HEK293T (cell line): ENCODE measurements at places on chromosomes 2 and 18.
A peak's percentile ranks its signal among the peaks of the same experiment; 100 is the strongest.

GRCh38 chr2:37771600-37772088 is 100.2 kb upstream of the CDC42EP3 start:
- DNase-seq, result no peak

DNA sequence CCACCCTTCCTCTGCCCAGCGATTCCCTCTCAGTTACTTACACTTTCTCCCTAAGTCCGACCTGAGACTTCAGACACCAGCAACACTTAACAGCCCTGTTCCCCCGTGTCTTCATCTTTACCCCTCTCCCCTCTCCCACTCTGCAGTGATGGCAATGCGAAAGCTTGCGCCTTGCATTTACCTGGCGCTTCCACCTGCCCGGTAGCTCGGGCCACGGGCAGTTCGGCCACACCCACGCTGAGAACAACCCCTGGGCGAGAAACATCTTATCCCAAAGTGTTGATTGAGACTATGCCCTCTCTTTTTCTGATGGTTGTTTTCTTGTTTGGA is 558 bp downstream of the DNAJC10 start:
- DNase-seq, result no peak

GRCh38 chr2:216516730-216517350 is 18.2 kb downstream of the RPL37A start:
- DNase-seq, result peak; percentile 48

DNA sequence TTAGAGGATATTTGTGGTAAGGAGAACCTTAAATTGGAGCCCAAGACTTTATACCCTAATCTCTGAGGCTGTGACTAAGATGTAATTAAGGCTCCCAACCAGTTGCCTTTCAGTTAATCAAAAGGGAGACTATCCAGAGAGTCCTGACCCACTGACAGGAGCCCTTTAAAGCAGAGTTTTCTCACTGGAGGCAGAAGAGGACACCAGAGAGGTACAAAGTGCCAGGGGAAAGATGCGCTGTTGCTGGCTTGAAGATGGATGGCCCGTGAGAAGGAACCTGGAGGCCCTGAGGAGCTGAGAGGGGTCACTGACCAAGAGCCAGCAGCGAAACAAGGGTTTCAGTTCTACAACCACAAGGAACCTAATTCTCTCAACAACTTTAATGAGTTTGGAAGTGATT is 137.3 kb downstream of the TMEM131 start:
- DNase-seq, result peak; percentile 9

DNA sequence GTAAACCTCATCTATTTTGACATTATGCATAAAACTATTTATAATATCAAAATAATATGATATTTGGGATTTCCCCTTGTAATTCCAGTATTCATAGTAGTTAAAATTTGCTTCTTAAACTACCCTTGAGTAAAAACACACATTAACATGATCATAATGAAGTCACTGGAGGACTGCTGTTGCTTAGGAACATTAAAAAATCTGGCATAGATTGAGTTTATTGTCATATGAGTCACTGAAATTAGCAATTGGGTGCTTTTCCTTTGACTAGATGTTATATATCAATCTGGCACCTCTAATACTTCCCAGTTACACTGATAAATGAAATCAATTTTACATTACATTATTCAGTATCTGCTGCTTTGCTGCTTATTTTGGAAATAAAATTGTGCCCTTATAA is 57.0 kb upstream of the ZC3H15 start:
- no peak for DNase-seq

GRCh38 chr18:74951165-74951760 is 257.7 kb downstream of the PTGR3 start:
- DNase-seq, result no peak

DNA sequence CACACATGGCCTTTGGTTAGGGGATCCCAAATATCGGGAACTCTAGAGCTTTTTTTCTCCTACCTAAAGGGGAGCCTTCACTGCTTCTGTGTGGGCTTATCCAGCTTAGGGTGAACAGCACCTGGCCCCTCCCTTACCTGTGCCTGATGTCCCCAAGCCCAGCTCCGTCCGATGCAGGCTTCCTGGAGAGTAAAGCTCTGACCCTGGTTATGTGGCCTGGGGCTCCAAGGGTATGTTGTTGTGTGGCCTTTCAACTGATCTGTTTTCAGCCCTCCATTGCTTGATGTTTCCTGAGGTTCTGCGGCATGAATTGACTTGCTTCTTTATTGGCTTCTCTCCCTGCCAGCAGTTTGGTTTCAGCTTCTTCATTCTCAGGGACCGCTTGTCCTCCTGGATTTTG is 66.0 kb downstream of the RAB31 start:
- no peak for DNase-seq

GRCh38 chr2:206915121-206915520 is 24.2 kb upstream of the CPO start:
- DNase-seq, result no peak

GRCh38 chr2:194105358-194105757 is 1551.7 kb upstream of the SLC39A10 start:
- no peak for DNase-seq

DNA sequence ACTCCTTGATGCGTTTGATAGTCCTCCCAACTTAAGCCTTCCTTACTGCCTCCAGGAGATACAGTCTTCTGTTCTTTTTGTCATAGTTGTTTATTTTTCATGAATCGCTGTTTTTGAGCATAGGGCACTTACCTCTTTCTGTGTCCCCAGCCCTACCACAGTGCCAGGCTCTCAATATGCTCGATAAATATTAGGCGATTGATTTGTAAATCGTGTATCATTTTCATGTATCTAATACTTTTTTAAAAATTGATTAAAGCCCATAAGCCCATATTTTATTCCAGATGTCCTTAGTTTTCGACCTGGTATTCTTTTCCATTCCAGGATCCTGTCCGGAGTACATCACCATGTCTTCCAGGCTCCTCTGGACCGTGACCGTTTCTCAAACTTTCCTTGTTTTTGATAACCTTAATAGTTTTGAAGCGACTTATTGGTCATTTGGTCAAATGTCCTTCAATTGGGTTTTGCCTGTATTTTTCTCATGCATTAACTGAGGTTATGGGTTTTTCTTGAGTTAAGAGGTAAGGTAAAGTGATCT is 444 bp upstream of the MMADHC start:
- DNase-seq, result peak; percentile 16

- no peak for DNase-seq
Observed at GRCh38 chr2:9950521-9951271, 797 bp upstream of the GRHL1 start.

DNA sequence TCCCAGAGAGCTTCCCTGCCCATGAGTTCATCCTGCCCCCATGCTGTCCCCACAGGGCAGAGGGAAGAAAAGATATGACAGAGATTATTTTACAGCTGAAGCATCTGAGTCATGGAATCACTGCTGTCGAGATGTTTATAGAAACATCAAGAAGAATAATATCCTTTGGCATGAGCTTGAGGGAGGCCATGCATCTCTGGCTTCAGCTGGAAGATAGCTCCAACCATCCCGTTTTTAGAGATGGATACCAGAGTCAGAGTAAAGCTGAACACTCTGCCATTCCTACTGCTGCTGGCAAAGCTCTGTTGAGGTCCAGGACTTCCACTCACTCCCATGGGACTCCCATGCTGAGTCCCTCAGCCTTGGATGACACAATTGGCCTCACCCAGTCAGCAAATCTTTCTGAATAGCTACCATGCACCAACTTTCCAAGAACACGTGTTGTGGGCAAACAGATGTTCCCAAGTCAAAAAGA is 167.8 kb downstream of the TTC32 start:
- no peak for DNase-seq

GRCh38 chr2:102138331-102138730 is 4.2 kb upstream of the IL1R1 start:
- no peak for DNase-seq

- DNase-seq, result no peak
Observed at GRCh38 chr2:217845301-217845700, 157.5 kb downstream of the TNS1 start.

DNA sequence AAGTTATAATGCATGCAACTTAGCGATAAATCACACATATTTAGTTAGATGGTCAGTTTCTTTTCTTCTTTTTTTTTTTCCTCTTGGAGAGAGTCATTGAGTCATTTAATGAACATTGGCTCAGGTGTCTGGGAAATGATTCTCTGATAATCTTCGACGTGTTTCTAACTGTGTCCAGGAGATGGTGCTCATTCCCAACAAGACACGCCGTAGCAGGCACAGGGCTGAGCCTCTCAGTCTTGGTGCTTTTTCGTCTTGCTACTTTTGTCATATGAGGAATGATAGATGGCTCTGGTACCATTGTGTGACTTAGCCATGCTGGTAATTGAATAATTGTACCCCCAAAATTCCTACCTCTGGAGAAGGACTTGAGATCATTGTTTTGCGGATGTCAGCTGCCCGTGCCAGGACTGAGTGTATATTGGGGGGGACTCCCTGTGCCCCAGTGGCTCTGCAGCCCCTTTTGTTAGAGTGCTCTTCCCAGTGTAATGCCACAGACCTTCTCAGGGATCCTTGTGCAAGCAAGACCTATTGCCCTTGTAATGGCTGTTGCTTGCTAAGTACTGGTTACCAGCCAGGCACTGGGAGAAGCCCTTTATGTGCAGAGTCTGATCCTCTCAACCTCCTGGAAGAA is 107.6 kb upstream of the CYRIA start:
- peak; percentile 64 for DNase-seq

GRCh38 chr2:216281316-216281715 is 91.0 kb downstream of the MARCHF4 start:
- DNase-seq, result no peak

DNA sequence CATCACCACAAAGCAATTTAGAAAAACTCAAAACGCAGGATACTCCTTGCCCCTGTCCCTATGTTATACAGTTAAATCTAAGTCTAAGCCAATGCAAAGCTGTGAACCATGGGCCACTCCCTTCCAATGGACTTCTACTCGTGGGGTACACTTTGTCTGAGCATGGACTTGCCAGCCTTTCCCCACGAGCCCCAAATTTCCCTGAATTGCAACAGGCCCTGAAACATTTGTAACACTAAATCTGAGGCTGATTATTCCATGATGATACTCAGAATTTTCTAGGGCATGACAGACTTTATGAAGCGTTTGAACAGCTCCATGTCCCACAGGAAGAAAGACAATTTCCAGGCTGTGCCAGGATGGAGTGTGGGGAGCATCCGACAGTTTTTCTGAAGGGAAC is 189.6 kb downstream of the TXNL1 start:
- no peak for DNase-seq

- DNase-seq, result no peak
Observed at GRCh38 chr18:51654488-51655326, 457.2 kb upstream of the MEX3C start.

DNA sequence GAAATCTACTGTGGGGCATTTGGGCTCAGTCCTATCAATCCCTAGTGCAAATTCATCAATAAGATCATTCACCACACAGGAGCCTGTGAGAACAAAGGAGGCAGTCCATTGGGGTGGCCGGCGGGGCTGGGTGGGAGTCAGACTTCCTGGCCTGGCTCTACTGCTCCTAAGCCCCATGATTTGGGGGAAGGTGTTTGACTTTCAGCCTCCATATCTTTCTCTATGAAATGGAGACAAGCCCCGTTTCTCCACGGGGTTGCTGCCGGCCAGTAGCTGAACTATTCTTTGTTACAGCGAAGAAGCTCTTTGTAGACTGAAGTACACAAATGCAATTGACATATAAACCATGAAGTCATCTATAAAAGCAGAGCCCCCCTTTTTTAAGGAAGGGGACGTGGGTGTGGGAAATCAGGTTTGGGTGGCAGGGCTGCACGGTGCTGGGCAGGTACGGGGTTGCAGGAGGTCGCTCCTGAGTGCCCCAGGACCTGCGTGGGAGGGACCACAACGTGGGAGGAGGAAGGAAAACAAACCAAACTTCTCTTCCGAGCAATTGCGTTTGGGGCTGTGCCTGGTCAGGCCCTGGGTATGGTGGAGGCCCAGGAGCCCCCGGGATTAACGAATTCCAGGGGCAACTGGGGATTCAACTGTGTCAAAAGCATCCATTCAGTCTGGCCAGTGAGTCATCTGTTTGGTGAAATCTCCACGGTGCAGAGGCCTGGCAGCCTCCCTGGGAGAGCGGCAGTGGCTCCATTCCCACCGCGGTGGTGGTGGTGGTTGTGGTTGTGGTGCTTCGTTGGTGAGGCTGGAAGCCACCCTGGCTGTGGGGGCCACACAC is 18.2 kb downstream of the FBLN7 start:
- DNase-seq, result no peak

DNA sequence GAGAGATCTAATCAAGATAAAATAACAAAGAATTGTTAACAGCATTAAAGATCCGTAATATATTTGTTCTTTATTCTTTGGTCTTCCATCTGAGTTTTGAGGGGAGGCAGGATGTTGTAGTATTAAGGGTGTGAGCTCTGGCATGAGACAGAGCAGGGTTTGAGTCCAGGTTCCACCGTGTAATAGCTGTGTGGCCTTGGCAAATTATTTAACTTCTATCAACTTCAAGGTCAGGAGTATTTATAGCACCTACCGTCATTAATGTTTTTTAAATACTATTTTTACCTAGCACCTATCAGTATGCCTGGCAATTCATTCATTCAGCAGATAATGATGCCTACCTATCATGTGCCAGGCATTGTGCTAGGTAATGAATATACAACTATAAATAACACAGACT is 180.1 kb upstream of the NABP1 start:
- DNase-seq, result no peak

DNA sequence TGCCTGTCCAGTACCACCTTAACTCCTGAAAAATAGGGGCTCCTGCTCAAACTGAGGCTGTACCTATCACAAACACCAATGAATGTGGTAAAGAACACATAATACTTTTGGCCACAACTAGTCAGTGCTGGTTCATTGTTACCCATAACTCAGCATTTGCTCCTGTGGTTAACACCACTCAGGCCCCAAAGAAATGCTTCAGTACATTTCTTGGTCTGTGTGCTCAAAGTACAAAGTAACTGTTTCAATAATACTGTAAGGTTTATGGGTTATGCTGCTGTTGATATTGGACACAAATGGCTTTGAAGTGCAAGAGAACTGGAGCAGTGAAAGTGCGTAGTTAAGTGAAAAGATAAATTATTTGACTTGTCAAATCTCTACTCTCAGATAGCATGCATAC is 95.0 kb upstream of the TACR1 start:
- no peak for DNase-seq

DNA sequence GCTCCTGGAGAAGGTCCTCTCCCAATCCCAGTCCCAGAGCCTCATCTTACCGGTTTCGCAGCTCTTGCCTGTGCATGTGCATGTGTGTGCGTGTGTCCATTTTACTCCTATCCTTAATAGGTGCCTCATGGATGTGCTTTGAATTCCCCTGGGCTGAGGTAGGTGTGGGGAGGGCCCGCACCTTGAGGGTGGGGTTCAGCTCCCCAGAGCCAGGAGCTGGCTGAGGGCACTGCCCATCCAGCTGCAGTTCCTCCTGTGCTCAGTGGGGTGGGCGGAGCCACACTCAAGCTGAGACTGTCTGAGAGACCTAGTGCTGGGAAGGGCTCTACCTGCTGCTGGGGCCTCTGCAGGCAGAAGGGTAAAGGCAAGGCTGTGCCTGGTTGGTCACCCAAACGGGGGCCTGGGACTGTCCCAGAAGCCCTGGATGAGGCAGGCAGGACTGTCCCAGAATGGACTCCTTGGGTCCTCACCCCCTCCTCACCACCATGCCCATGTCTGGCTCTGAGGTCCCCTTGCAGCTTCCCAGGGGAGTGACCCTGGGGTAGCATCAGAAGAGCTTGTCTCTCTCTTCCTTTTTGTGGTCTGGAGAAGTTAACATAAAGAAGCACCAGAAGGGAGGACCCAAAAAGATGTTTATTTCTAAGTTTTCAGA is 8.9 kb downstream of the GDF7 start:
- DNase-seq, result no peak

GRCh38 chr2:225112362-225113126 is 70.3 kb upstream of the DOCK10 start:
- DNase-seq, result no peak
